Mononuclear cell (primary cell): ENCODE measurements at places on chromosomes 12 and 14. TPM values are rescaled to one million over a fixed set of nuclear protein-coding genes. Genes with fewer than 3 reads are reported as not detected.

SLC10A1 gene
- not detected for total RNA-seq

KLRG1 gene
- total RNA-seq: 23.6 TPM

PTPRR gene
- not detected for total RNA-seq

MSRB3 gene
- total RNA-seq: 1.4 TPM

LRRC43 gene
- total RNA-seq: 0.52 TPM

CLMN gene
- total RNA-seq: 9.0 TPM

SLC2A14 gene
- 0.21 TPM for total RNA-seq

PLCZ1 gene
- not detected for total RNA-seq

FKBP4 gene
- total RNA-seq: 11.0 TPM

MYH6 gene
- not detected for total RNA-seq

SNRPF gene
- 15.7 TPM for total RNA-seq

STXBP6 gene
- total RNA-seq: not detected

LUM gene
- 0.10 TPM for total RNA-seq

SERPINA4 gene
- total RNA-seq: 0.10 TPM

GOLGA5 gene
- 11.1 TPM for total RNA-seq

CSAD gene
- 11.3 TPM for total RNA-seq

ADAMTS20 gene
- total RNA-seq: not detected

CCDC175 gene
- total RNA-seq: 0.84 TPM

PRB2 gene
- not detected for total RNA-seq

HCAR2 gene
- total RNA-seq: 15.4 TPM

WDHD1 gene
- total RNA-seq: 2.1 TPM
